ENCODE measurements at places on chromosomes 1 and 21.
A peak's percentile ranks its signal among the peaks of the same experiment; 100 is the strongest.

GRCh38 chr1:77031106-77031662 is 163.9 kb downstream of the ST6GALNAC5 start:
- peak; percentile 79 for DNase-seq

GRCh38 chr1:234307726-234308125 is 65.5 kb upstream of the COA6 start:
- DNase-seq = no peak

GRCh38 chr1:20648438-20648837 is 12.7 kb downstream of the DDOST start:
- DNase-seq = no peak

DNA sequence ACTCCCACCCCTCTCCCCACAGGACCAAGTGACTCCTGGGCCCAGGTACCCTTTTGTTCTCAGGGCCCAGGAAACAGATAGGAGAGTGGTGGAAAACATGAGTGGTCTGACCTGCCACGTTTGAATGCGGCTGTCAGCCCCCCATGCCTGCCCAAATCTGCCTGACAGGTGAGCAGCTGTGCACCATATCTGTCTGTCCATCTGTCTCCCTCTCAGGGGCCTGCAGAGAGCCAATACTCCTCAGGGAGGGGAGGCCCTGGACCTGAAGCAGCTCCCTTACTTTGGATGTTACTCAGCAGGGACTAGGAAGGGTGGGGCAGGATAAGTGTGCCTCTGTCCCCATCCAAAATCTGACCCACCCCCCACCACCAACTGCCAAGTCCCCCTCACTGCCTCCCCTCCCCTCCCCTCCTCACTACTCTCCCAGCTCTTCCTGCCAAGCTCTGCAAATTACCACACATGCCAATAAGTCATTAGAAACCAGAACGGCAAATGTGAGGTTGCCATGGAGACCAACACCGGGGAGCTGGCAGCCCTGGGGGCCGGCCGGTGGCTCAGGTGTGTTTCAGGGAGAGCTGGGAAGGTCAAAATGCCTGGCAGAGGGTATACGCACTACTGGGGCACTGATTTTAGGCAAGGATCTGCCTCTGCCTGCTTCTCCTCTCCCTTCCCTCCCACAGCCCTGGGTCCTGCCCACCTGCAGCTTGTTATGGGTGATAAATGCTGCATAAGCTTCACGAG is 11.5 kb downstream of the LRRN2 start:
- no peak for DNase-seq

GRCh38 chr21:43726686-43727518 is 8.0 kb downstream of the PDXK start:
- DNase-seq = peak; percentile 58

- DNase-seq = no peak
Measured at GRCh38 chr1:52482326-52483004, 70.4 kb downstream of the TUT4 start.

DNA sequence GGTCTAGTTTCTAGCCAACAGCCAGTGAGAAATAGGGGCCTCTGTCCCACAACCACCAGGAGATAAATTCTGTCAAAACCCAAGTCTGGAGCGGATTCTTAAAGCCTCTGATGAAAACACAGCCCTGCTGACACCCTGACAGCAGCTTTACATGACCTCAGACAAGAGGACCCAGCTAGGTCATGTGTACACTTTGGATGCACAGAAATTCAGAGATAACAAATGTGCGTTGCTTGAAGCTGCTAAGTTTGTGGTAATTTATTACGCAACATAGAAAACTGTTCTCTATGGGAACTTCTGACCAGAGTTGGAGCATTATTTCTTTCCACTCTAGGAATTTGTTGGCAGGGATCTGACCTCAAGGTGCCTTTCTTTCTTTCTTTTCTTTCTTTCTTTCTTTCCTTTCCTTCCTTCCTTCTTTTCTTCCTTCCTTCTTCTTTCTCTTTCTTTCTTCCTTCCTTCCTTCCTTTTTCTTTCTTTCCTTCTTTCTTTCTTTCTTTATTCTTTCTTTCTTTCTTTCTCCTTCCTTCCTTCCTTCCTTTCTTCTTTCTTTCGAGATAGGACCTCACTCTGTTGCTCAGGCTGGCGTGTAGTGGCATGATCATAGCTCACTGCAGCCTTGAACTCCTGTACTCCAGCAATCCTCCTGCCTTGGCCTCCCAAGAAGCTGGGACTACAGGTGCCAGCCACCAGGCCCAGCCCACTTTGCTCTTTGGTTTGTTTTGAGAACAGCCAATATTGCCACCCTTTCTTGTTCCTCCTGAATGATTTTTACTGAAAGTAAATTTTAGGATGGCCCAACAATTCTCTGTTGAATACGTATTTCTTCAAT is 14.9 kb upstream of the HMGCS2 start:
- peak; percentile 29 for DNase-seq

DNA sequence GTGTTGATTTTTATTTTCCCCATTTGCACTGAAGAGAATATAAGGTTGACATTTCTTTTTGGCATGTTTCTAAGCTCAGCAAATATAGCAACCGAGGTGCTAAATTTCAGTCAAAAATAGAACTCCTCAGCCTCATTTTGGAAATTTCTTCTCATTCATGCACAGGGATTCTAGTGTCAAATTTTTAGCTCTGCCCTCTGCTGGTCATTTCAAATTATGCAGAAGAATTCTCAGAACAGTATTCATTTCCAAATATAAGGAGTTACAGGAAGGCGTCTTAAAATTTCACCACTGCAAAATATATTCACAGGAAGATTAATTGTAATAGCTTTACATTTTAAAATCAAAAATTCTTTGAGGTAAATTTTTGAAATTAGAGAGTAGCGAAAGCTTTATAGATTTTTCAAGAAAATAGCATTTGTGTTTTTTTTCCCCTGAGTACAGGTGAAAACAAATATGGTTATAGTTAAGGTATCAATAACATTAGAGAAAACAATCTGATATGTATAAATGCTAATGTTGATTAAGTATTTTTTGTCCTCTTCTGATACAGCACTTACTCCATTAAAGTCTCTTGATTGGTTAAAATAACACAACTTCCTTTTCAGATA is 57.9 kb downstream of the FMN2 start:
- DNase-seq = peak; percentile 58

DNA sequence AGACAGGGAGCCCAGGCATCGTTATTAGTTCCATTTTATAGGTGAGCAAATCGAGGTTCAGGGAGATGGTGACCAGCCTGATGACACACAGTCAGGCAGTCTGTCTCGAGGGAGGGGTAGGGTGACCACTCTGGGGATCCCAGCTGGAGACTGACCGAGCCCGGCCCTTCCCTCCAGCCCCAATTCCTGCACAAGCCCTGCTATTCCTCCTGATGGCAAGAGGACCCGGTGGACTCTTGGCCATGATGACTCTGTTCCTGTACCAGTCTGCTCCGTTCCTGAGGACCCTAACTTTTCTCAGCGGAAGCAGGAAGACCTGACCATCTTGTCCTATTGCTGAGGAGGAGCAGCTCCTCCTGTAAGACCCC is 391 bp downstream of the AGT start:
- no peak for DNase-seq

All from M059J (cell line).